Bladder microvascular endothelial cell (primary cell): ENCODE measurements at places on chromosomes 3 and 15. TPM values are rescaled to one million over a fixed set of nuclear protein-coding genes. Genes with fewer than 3 reads are reported as not detected.

The HIGD2B gene
- 0.16 TPM in 1 of 2 replicates, not detected in the other for total RNA-seq

The ADPRH gene
- 7.1 and 12.3 TPM in 2 replicates for total RNA-seq

The MAGI1 gene
- 42.9 and 106 TPM in 2 replicates for total RNA-seq

The ATP13A5 gene
- total RNA-seq: not detected in 2 replicates

The PLA2G4D gene
- not detected in 2 replicates for total RNA-seq

The CTXND1 gene
- total RNA-seq: not detected in 2 replicates

The ELP6 gene
- total RNA-seq: 34.8 and 38.9 TPM in 2 replicates

The MASP1 gene
- 0.19 and 1.6 TPM in 2 replicates for total RNA-seq
